Right atrium auricular region (tissue), 2 donors: ENCODE measurements at places on chromosomes 5 and 9. TPM values are rescaled to one million over a fixed set of nuclear protein-coding genes. Genes with fewer than 3 reads are reported as not detected.

Gene NUTM2G
- total RNA-seq, result not detected

Gene GARNL3
- total RNA-seq, result 8.9 TPM

Gene INVS
- 10.1 TPM for total RNA-seq

Gene RMRP
- 431 TPM for total RNA-seq

Gene NR2F1-AS1
- total RNA-seq, result 11.0 TPM

Gene MAT2B
- total RNA-seq, result 47.6 TPM

Gene FSTL4
- total RNA-seq, result not detected

Gene FOXD4L5
- total RNA-seq, result not detected

Gene SMIM33
- not detected for total RNA-seq

Gene PPP2R2B
- 12.4 TPM for total RNA-seq

Gene CSF2
- not detected for total RNA-seq

Gene RASEF
- total RNA-seq, result 0.16 TPM

Gene PCDHAC2
- 3.7 TPM for total RNA-seq

Gene PCDHB16
- total RNA-seq, result 5.3 TPM

- no peak overlapping the region for H3K4me3 ChIP-seq
- H3K36me3 ChIP-seq, result no peaks in the 10 kb centered on the region
- no peaks in the 10 kb centered on the region for H3K4me1 ChIP-seq
Measured at GRCh38 chr9:79565245-79565644, 6.5 kb upstream of the TLE4 start.

DNA sequence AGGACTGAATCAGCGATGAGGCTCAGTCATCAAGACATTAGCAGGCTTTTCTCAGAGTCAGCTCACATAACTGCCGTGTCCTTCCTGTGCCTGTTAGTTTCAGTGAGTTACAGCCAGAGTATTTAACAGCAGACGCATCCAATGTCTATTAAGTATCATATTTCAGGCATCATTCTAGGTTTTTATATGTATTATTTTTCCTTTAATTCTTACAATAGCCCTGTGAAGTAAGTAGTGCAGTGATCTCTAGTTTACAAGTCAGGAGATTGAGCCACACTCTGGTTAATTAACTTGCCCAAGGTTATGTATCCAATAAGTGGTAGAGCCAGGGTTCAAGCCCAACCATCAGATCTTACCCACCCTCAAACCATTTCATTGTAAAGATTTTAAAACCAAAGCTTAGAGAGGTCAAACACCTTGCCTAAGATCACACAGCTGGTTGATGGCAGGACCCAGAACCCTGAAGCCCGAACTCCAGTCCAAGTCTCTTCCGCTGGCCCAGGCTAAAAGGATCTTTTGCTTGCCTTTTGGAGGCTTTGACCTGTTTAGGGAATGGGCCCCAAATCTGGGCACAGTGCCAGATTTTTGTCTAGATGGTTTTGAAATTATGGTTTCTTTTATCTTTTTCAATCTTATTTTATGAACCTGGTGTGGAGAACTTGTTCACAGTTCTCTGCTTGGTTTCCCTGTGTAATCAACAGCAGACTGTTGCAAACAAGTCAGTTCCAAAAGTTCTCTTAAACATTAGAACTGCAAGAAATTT lies 261.2 kb upstream of the CLINT1 start:
- H3K4me3 ChIP-seq, result no peak overlapping the region
- no peak overlapping the region for H3K27ac ChIP-seq
- no peak for DNase-seq
- H3K27me3 ChIP-seq, result no peaks in the 10 kb centered on the region

DNA sequence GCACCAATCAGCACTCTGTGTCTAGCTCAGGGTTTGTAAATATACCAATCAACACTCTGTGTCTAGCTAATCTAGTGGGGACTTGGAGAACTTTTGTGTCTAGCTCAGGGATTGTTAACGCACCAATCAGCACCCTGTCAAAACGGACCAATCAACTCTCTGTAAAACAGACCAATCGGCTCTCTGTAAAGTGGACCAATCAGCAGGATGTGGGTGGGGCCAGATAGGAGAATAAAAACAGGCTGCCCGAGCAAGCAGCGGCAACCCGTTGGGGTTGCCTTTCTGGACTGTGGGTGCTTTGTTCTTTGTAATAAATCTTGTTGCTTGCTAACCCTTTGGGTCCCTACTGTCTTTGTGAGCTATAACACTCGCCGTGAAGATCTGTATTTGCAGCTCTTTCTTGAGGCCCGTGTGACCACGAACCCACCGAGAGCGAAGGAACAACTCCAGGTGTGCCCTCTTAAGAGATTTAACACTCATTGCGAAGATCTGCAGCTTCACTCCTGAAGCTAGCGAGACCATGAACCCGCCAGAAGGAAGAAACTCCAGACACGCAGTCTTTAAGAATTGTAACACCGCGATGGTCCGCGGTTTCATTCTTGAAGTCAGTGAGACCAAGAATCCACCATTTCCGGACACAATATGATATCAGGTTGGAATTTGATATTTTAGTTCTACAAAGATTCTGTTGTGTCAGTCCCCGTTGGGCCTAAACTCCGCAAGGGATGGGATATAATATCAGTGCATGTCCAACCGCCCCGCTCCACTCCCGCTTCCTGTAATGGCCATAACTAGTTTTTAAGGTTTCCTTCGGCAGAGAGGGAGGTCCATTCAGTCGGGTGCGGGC lies 740 bp upstream of the TRMT10B start:
- peak overlapping the region; percentile 90 for H3K27ac ChIP-seq
- no peaks in the 10 kb centered on the region for H3K36me3 ChIP-seq
- no peak for DNase-seq
- H3K4me3 ChIP-seq, result peak overlapping the region; percentile 77
- no peaks in the 10 kb centered on the region for H3K27me3 ChIP-seq

- no peaks in the 10 kb centered on the region for H3K4me1 ChIP-seq
- no peaks in the 10 kb centered on the region for H3K27me3 ChIP-seq
- no peaks in the 10 kb centered on the region for H3K36me3 ChIP-seq
- DNase-seq, result no peak
- no peak overlapping the region for H3K27ac ChIP-seq
- H3K4me3 ChIP-seq, result no peak overlapping the region
Measured at GRCh38 chr5:32785611-32786254, 74.6 kb downstream of the NPR3 start.

GRCh38 chr5:90575712-90576111 lies 17.1 kb downstream of the ADGRV1 start:
- no peak overlapping the region for H3K4me3 ChIP-seq
- no peaks in the 10 kb centered on the region for H3K36me3 ChIP-seq

- peaks cover 4% of the 10 kb centered on the region for H3K4me1 ChIP-seq
- no peaks in the 10 kb centered on the region for H3K36me3 ChIP-seq
- H3K27me3 ChIP-seq, result no peaks in the 10 kb centered on the region
- H3K4me3 ChIP-seq, result no peak overlapping the region
- H3K27ac ChIP-seq, result no peak overlapping the region
- DNase-seq, result no peak
Measured at GRCh38 chr5:174421408-174421805, 303.0 kb upstream of the MSX2 start.

GRCh38 chr5:96572864-96573512 lies 89.2 kb upstream of the CAST start:
- no peak for DNase-seq
- H3K27me3 ChIP-seq, result no peaks in the 10 kb centered on the region

DNA sequence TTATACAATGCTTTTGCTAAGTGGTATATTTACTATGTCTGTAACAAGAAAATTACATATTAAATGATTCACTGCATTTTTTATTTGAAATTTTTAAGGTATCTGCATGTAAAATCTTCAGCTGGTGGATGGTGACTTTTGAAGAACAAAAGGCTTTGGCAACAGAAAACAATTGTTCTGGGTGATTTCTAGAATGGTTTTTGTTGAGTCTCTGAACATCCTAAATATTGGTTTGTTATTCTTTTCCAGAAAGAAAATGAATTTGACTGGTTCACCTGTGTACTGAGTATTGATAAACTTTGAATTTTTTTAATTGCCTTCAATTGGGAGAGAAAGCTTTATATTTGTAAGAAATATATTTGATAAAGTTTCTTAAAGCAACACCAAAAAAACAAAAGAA lies 35.2 kb downstream of the ERAP1 start:
- peaks cover 7% of the 10 kb centered on the region for H3K4me1 ChIP-seq
- H3K4me3 ChIP-seq, result no peak overlapping the region
- H3K27ac ChIP-seq, result no peak overlapping the region
- H3K27me3 ChIP-seq, result no peaks in the 10 kb centered on the region
- H3K36me3 ChIP-seq, result peaks cover 95% of the 10 kb centered on the region
- DNase-seq, result no peak

- H3K27ac ChIP-seq, result no peak overlapping the region
- no peak overlapping the region for H3K4me3 ChIP-seq
- H3K4me1 ChIP-seq, result no peaks in the 10 kb centered on the region
Measured at GRCh38 chr5:161134956-161135355, 282.9 kb upstream of the ATP10B start.

- no peak overlapping the region for H3K27ac ChIP-seq
- DNase-seq, result no peak
- no peak overlapping the region for H3K4me3 ChIP-seq
Measured at GRCh38 chr5:103424453-103425205, 138.0 kb downstream of the NUDT12 start.

DNA sequence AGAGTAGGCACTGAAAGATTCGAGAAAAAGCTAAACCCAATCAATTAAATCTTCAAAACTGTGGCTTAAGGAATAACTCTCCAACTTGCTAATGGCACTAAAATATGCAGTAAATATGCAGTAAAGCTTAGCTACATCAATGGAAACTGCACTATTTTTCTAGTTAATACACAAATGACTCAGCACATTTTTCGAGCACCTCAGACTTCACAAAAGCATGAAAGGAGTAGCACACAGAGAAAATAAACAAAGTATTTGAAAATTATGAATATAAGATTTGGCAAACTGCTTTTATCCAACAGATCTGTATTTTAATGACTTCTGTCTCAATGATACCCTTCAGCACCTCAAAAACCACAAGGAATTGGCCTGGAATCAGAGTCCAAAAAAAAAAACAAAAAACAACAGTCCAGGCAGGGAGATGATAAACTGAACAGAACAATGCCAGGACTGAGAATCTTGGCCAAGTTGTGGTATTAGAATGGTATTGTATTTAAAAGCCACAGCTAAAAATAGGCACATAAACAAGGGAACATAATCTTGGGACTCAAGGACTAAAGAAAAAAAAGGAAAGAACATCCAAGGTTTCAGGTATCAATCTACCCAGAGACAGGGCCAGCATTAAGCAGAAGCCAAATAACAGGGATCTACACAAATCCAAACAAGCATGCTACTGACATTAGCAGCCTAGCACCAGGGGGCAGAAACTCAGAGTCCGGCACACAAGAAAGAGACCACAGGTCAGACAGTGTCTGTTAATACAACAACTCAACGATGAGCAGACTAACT lies 21.4 kb downstream of the TMEM245 start:
- no peaks in the 10 kb centered on the region for H3K36me3 ChIP-seq
- H3K4me1 ChIP-seq, result peaks cover 83% of the 10 kb centered on the region

GRCh38 chr9:93035821-93036351 lies 22.6 kb upstream of the SUSD3 start:
- no peak overlapping the region for H3K27ac ChIP-seq
- no peaks in the 10 kb centered on the region for H3K4me1 ChIP-seq
- no peaks in the 10 kb centered on the region for H3K36me3 ChIP-seq

- H3K36me3 ChIP-seq, result no peaks in the 10 kb centered on the region
- no peak for DNase-seq
- H3K4me1 ChIP-seq, result no peaks in the 10 kb centered on the region
- H3K27me3 ChIP-seq, result no peaks in the 10 kb centered on the region
Measured at GRCh38 chr9:16540743-16541613, 329.5 kb downstream of the BNC2 start.

- H3K27ac ChIP-seq, result peak overlapping the region; percentile 62
- H3K4me3 ChIP-seq, result no peak overlapping the region
- no peaks in the 10 kb centered on the region for H3K36me3 ChIP-seq
- H3K27me3 ChIP-seq, result no peaks in the 10 kb centered on the region
- no peak for DNase-seq
Measured at GRCh38 chr5:150596313-150596712, 44.1 kb upstream of the SYNPO start.

GRCh38 chr9:64128572-64128971 lies 1156.4 kb downstream of the FOXD4L5 start:
- H3K4me1 ChIP-seq, result no peaks in the 10 kb centered on the region
- H3K27ac ChIP-seq, result no peak overlapping the region
- no peak overlapping the region for H3K4me3 ChIP-seq
- H3K36me3 ChIP-seq, result no peaks in the 10 kb centered on the region

GRCh38 chr5:160263326-160263855 lies 34.1 kb downstream of the FABP6 start:
- no peak overlapping the region for H3K27ac ChIP-seq
- H3K36me3 ChIP-seq, result no peaks in the 10 kb centered on the region
- H3K27me3 ChIP-seq, result no peaks in the 10 kb centered on the region
- H3K4me1 ChIP-seq, result no peaks in the 10 kb centered on the region

GRCh38 chr5:180618487-180618828 lies 27.2 kb upstream of the SCGB3A1 start:
- H3K4me3 ChIP-seq, result no peak overlapping the region
- H3K27ac ChIP-seq, result no peak overlapping the region
- peaks cover 5% of the 10 kb centered on the region for H3K4me1 ChIP-seq
- no peak for DNase-seq

GRCh38 chr9:109815366-109815947 lies 35.5 kb downstream of the PALM2AKAP2 start:
- H3K4me1 ChIP-seq, result peaks cover 33% of the 10 kb centered on the region
- H3K27ac ChIP-seq, result peak overlapping the region; percentile 68

GRCh38 chr5:169182797-169183196 lies 118.1 kb downstream of the SLIT3 start:
- no peak overlapping the region for H3K27ac ChIP-seq
- H3K36me3 ChIP-seq, result no peaks in the 10 kb centered on the region
- H3K27me3 ChIP-seq, result no peaks in the 10 kb centered on the region
- H3K4me3 ChIP-seq, result no peak overlapping the region
- H3K4me1 ChIP-seq, result peaks cover 9% of the 10 kb centered on the region

DNA sequence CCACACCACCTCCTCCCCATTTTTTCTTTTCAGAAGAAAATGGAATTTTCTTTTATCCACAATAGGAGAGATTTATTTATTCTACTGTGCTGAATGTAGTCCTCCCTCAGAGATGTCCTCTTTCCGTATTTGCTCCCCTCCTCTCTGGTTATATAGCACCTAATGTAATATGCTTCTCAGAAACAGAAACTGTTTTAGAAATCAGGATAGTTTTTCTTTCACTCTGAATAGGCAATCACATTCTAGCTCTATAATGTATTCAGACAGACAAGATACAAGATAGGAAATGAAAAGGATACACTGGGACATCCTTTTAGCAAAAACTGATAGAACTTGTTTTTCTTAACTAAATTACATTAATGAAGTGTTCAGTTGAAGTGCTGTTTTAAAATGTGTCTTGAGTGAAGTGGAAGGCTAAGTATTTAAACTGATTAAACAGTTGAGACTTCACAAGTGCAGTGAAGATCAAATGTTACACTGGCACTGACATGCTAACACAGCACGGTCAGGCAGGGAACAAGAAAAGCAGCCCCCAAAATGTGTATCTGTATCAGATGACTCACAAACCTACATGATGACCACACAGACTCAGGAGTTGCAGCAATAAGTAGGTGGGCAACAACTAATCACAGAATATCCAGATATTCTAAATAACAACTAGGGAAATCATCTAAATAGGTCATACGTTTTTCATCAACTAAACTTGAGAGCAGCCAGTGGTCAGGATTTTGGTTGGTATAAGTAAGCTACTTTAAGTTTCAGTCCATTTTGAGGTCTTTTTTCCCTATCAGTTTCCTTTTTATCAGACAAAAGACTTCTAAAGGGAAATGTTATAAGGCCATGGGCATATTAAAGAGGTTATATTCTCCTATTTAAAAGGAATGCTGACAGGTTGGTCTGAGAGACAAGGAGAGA lies 260.4 kb downstream of the MLLT3 start:
- no peaks in the 10 kb centered on the region for H3K27me3 ChIP-seq
- H3K4me1 ChIP-seq, result no peaks in the 10 kb centered on the region
- H3K27ac ChIP-seq, result no peak overlapping the region
- no peaks in the 10 kb centered on the region for H3K36me3 ChIP-seq
- no peak overlapping the region for H3K4me3 ChIP-seq
- no peak for DNase-seq
